ENCODE measurements at places on chromosomes 3 and 15.
A peak's percentile ranks its signal among the peaks of the same experiment; 100 is the strongest.

DNA sequence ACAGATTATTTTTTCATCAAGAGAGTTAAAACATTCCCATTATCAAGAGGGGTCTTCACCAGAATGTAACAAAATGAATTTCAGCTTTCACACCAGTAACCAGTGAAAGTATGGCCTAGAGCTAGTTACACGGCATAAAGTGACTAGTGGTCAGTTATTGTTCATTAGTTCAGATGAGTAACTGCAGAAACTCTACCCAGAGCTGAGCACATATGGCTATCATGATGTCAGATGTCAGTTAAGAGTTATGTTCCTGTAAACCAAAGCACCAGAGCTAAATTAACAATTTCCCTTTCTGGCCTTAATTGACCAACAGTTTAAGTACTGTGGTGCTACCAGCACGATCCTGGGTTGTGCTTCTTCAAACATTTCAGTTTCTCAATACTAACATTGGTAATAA lies 6.6 kb upstream of the MRPS25 start:
- DNase-seq, result peak; percentile 34

GRCh38 chr3:127707851-127708411 lies 35.2 kb downstream of the ABTB1 start:
- no peak for DNase-seq

- no peak for DNase-seq
Observed at GRCh38 chr3:63624941-63625560, 27.4 kb upstream of the SNTN start.

- no peak for DNase-seq
Observed at GRCh38 chr3:155442072-155442471, 148.6 kb upstream of the STRIT1 start.

DNA sequence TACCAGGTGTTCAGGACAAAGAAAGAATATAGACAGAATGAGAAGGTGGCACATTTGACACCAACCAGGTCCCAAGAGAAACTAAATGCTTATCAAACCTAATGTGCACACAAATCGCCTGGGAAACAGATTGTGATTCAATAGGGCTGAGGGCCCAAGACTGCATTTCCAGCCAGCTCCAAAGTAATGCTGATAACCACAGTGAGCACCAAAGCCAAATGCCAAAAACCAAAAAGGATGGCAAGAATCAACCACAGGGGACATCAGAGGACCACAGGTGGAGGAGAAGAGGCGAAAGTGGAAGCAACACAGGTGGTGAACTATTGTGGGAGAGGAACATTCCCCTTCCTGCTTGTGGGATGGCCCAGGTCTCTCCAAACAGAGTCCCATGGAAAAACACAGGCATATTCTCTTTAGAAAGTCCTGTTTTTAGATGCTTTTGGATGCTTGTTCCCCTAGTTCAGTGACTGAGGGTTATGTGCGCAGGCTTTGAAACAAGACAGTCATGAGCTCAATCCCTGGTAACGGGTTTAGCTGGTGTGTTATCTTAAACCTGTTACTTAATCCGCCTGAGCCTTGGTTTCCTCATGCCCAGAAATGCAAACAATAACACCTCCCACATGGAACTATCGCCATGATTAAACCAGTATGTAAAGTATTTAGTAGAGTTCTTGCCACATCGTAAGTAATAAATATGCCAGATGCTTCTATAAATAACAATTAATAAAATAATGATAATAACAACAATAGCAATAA lies 241.7 kb downstream of the ATP8B4 start:
- no peak for DNase-seq

DNA sequence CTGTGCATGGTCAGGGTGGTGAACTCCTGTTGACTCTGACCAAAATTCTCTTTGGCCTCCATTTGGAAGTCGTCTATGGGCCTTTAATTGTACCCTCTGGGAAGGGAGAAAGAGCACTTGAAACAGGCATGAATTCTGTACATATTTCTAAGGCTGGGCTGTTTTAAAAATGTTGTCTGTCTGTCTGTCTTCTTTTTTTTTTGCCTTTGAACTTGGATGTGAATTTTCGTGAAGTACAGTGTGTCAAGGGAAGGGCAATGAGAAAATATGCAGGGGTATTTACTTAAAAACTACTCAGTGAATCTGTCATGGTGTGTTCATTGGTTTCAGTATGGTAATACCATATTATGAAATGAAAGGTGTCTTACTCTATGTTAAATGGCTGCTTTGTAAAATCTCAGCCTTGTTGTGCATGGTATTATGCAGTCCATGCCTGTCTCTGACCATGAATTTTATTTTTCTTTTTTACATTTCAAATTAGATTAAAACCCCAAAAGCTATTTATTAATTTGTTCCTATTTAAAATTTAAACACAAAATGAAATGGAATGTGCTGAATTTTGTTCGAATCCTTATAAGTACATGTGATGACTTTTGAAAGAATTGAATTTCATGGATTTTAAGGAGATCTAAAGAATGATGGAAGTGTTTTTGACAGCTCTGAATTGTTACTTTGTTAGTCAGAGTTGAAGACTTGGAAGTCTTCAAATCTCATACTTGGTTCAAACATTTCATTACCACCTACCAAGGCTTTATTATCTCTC lies 51.1 kb downstream of the RARB start:
- no peak for DNase-seq

DNA sequence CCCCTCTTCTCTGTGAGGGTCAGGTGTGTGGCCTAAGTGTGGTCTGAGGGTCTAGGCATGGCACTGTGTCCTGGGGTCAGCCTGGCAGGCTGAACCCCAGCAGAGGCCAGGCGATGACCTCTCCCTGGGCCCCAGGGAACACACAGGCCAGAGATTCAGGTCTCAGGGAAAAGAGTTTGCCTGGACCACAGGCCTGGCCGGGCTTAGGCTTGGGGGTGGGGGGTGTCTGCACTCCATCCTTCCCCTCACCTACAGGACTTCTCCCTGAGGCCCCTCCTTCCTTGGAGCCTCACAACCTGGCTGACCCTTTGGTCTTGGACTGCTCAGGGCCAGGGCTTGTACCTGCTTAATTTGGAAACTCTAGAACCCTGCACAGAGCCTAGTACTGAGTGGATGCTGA lies 21.8 kb downstream of the RASGRF1 start:
- DNase-seq, result no peak

DNA sequence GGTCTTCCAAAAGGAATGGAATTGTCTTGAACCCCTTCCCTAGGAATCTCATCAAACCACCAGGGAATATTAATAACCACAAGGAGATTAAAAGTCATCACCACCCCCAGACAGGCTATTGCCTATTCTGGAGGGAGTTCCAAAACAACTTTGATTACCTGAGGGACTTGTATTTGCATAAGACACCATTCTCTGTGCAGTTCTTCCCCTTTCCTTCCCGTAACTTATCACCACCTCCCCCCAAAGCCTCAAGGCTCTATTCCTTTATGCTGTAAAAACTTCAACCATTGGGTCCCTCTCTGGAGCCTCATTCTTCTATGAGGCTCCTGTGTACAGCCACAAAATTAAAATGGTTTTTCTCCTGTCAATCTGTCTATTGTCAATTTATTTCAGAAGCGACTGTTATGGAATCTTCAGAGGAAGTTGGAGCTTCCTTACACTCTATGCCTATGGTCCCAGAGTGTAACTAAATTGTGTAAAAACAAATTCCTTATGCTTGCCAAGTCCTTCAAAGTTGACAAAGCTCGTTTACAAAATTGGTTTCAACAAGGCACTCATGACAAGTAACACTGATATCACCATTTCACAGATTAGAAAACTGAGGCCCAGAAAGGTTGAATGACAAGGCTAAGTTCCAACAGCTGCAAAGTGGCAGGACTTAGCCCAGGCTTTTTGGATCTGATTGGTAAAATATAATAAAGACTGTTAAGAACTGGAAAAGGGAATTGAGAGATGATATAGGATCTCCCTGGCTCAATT lies 68.3 kb upstream of the HERC1 start:
- no peak for DNase-seq

DNA sequence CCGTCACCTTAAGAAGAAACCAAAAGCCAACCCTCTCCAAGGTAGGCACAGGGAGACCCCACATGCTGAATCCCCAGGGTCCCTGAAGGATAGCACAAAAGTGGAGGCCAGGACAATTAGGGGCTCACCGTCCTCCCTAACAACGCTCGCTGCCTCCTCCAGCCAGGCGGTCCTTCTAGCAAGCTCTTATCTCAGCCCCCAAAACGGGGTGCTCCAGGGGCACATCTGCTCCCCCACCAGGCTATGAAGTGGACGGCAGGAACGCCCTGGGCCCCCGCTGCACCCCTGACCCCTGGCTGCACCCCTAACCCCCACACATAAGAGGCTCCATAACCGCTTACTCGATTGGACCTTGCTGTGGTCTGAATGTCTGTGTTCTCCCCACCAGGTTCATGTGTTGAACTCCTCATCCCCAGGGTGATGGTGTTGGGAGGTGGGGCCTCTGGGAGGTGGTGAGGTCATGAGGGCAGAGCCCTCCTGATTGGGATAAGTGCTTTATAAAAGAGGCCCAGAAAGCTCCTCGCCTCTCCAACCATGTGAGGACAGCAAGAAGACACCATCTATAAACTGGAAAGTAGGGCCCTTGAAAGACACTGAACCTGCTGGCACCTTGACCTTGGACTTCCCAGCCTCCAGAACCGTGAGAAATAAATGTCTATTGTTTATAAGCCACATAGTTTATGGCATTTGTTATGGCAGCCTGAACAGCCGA lies 153.3 kb downstream of the NUP210 start:
- no peak for DNase-seq

DNA sequence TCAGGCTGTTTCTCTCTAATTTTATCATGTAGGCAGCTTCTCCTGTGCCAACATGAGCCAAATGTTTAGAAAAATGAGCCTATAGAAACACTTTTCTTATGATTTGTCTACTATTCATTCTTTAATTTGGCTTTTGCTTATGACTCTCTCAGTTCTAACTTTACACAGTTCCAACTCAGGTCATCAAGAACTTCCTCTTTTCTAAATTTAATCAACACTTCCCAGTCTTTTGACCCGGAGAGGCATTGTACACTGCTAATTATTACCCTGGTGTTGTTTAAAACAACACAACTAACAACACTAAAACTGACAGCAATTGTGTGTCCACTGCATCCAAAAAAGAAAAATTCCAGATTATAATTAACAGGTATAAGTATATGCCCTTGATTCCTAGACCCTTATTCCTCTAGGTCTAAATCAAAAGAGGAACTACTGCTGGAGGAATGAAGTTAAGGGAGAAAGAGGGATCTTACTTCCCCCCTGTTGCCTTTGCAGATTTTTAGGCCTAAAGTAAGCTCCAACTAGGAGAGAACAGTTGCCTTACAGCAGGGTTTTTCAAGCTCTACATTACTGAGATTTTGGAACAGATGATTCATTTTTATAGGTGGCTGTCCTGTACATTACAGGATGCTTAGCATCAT lies 332.2 kb upstream of the GOLIM4 start:
- peak; percentile 55 for DNase-seq

DNA sequence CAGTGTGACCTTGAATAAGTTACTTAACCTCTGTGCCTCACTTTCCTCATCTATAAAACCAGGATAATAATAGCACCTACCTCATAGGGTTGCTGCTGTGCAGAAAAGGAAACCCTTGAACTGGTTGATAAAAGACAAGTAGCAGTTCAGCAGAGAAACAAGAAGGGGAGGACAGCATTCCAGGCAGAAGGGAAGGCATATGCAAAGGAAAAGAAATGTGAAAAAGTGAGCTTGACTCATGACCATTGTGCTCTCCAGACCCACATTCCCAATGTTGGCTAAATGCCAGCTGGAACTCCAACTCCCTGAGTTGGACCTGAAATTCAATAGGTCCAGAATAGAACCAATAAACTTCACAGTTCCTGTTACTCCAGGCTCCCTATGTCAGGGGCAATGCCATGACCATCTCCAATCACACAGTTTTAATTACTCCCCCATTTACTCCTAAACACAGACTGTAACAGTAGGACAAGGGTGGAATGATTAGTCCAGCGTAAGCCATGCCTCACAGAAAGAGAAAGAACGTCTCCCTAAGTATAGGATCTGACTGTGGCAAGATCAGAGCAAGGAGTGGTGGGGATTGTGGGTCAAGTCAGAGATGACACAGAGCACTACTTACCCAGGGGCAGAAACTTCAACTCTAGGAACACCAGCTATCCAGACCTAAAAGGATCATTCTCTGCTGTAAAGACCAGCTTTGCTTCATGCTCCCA lies 26.9 kb downstream of the PRKAR2A start:
- DNase-seq, result no peak

- no peak for DNase-seq
Observed at GRCh38 chr3:191768421-191768820, 307.5 kb downstream of the PYDC2 start.

DNA sequence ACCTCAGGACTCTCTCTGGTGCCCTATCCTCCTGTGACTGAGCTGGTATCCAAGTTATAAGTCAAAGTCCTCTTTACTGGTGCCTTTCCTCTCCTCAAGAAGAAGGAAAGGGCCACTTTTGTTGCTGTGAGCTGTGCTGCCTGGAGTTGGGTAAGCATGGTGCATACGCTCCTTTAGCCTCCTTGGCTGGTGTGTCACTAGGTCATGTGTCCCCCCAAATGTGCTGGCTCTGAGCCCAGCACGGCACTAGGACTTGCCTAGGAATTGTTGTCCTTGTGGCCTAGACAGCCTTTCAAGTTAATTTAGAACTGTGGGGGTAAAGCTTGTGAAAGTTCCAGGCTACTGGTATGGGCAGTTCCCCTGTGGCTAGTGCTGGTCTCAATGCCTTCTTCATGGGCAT lies 113.8 kb downstream of the UBE2E2 start:
- no peak for DNase-seq

DNA sequence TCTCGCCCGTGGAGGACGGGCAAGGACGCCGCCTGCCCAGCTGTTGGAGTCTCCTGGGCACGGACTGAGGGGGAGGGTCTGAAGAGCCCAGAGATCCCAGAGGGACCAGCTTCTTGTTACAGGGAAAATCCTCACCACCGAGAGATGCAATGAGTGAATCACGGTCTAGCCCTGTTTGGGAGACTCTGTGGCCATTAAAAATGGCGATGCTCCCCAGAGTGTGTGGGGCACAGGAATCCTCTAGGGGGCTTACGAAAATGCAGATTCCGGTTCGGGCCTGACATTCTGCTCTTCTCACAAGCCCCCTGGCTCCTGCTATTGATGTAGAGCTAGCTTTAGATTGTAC lies 35.5 kb upstream of the EPHB3 start:
- no peak for DNase-seq

GRCh38 chr3:176055836-176056235 lies 1141.4 kb downstream of the TBL1XR1 start:
- no peak for DNase-seq
